ENCODE measurements at places on chromosomes 4 and X.

DNA sequence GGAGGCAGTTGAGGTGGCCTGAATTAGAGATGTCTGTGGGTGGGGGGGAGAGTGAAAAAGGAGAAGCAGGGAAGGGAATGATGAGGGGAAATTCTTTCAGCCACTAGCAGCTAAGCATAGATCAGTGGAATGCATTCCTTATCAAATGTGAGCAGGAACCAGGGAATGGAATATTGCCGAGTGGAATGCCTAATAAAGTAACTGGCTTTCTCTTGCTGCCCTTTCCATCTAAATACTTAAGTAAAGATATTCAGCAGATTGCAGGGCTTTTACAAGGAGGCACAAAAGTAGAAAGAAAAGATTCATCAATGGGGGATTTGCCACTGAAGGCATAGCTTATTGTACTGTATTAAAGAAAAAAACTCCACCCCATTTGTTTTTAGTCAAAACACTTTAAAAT lies 263.0 kb upstream of the RPS6KA3 start:
- no peak for DNase-seq

- DNase-seq, result no peak
Measured at GRCh38 chr4:111454961-111455360, 690.3 kb upstream of the FAM241A start.

- DNase-seq, result no peak
Measured at GRCh38 chr4:89101256-89102161, 9.8 kb upstream of the TIGD2 start.

DNA sequence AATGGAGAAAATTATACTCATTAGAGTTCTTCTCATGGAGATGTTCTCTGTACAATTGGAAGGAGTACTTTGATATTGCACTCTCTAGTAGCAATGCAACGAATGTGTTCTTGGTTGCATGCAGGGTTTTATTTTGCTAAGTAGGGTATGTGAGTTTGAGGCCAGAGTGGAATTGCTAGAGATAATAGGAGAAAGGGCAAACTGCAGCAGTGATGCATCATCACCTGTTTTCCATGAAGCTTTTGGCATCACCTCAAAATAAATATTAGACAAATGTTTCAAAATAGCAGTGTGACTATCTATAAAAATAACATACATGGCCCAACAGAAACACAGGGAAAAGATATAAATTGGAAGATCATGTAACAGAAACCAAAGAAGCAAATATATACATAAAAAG lies 93.3 kb downstream of the TIGD2 start:
- no peak for DNase-seq

- DNase-seq, result no peak
Measured at GRCh38 chrX:109952985-109953905, 49.7 kb upstream of the TMEM164 start.

DNA sequence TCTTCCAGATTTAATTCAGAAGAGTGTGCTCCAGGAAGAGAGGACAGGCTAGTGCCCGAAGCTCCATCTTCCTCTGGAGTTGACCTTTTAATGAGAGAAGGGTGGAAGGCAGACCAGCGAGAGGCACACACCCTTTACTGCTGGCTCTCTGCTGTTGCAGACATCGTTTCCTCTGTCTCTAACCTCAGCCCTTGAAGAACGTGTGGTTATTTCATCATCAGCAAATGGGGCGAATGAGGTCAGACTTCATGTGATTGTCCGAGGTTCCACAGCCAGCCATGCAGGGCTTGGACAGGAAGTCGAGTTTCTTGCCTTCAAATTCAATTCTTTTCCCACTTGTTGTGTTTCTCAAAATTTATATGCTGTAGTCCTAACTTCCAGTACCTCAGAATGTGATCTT lies 155.2 kb upstream of the MSX1 start:
- no peak for DNase-seq

All from kidney epithelial cell (primary cell).